ENCODE measurements at places on chromosomes 7 and 10. TPM values are rescaled to one million over a fixed set of nuclear protein-coding genes. Genes with fewer than 3 reads are reported as not detected.

Gene LLCFC1
- total RNA-seq = not detected

Gene MSMB
- not detected for total RNA-seq

Gene RARRES2
- total RNA-seq = 62.1 TPM

Gene CCL26
- not detected for total RNA-seq

Gene ZC3HAV1
- total RNA-seq = 24.1 TPM

Gene SFMBT2
- total RNA-seq = 11.6 TPM

Gene CABCOCO1
- total RNA-seq = 9.1 TPM

Gene FAM221A
- 9.6 TPM for total RNA-seq

DNA sequence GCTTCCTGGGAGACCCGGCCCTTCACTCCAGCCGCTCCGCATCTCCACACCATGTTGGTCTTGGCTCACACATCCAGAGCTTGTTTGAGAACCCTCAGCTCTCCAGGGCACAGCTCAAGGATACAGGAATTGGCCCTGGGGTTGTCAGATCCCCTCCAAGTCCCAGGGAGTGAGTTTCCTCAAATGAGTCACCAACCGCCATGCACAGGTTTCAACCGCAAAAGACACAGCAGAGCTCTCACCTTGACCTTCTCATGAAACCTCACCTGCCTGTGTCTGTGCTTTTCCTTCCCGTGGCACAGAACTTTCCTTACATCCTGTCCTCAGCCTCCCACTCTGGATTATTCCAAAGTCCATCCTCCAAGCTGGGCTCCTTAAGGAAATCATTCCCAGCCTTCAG is 20.6 kb downstream of the AZGP1 start:
- no peak for DNase-seq

GRCh38 chr7:1492221-1492620 is 12.0 kb downstream of the INTS1 start:
- no peak for DNase-seq

DNA sequence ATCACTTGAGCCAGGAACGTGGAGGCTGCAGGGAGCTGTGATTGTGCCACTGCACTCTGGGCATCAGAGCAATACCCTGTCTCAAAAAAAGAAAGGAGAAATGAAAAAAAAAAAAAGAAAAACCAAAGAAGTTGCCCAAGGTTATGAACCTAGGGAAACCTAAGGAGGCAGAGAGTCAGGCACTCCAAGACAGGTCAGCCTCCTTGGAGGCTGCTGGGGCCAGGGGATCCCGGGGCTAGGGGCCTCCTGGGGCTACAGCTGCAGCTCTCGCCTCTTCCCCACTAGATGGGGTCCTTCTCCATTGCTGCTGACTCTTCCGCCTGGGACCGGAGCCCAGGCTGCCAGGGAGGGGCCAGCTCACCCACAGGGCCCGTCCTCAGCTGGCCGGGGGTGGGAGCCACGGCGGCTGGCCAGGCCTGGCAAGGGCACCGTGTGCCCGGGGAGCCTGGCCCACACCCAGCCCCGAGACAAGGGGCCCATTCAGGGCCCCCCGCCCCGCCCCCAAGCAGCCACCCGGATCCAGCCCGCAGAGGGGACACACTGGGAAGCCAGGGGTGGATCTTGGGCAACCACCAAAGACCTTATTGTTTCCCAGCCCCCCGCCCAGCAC is 1.7 kb upstream of the SPACDR start:
- peak; percentile 81 for DNase-seq

GRCh38 chr10:118516716-118517115 is 78.7 kb downstream of the PRLHR start:
- no peak for DNase-seq

DNA sequence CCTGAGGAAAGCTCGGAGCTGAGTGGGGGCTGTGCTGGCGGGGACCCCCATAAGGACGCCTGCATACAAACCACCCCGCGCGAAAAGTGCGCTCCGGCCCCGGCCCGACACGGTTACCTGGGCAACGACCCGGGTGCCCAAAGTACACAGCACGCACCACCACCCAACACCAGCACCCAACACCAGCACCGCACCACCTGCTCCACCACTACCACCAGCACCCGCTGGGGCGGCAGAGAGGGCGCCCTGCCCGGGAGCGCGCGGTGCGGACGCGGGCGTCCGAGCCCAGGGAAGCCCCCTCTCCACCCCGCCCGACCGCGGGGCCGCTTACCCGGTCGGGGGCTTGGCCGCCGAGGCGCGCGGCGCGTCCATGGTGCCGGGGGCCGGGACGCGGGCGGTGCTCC is 345 bp downstream of the COBL start:
- no peak for DNase-seq

DNA sequence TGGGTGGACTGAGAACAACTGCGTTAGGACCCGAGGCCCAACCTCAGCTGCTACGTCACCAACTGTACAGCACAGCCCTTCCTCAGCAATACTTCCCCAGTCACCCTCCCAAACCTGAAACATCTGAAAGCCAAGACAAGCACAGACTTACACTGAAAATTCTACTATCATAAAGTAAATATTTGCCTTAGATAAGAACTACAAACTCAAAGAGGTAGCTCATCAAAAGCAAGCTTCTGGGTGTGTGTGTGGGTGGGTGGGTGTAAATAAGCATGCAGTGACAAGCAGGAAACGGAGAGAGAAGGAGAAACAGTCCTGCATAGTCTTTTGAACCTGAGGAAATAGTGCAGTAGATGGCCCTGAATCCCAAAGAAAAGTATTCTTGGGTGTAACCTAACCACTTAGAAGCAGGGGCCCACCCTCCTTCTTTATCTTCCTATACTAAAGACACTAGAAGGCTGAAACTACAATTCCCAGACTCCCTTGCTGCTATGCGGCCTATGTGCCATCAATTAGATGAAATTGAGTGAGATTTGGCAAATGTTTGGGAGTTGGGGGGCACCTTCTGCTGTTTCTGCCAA is 18.7 kb downstream of the SLC25A13 start:
- no peak for DNase-seq

All from umbilical cord (tissue), 2 donors.